ENCODE measurements at places on chromosomes 13 and 19.

DNA sequence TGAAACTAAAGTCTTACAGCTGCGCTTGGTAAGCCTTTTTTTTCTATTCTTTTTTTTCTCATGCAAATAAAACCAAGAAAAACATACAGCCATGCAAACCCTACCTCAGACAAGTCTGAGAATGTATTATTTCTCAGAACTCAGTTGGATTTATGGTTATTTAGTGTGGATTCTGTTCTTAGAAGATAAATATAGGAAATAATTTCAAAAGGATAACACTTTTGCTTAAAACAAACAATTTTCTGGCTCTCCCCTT lies 40.7 kb upstream of the TNFSF11 start:
- DNase-seq: no peak

- DNase-seq: no peak
These were observed 3.2 kb downstream of the MAP2K2 start for GRCh38 chr19:4120559-4121272.

- DNase-seq: no peak
These were observed 5.7 kb upstream of the RFX2 start for GRCh38 chr19:6115992-6116391.

GRCh38 chr19:56150358-56150757 lies 9.3 kb downstream of the ZNF444 start:
- DNase-seq: no peak

DNA sequence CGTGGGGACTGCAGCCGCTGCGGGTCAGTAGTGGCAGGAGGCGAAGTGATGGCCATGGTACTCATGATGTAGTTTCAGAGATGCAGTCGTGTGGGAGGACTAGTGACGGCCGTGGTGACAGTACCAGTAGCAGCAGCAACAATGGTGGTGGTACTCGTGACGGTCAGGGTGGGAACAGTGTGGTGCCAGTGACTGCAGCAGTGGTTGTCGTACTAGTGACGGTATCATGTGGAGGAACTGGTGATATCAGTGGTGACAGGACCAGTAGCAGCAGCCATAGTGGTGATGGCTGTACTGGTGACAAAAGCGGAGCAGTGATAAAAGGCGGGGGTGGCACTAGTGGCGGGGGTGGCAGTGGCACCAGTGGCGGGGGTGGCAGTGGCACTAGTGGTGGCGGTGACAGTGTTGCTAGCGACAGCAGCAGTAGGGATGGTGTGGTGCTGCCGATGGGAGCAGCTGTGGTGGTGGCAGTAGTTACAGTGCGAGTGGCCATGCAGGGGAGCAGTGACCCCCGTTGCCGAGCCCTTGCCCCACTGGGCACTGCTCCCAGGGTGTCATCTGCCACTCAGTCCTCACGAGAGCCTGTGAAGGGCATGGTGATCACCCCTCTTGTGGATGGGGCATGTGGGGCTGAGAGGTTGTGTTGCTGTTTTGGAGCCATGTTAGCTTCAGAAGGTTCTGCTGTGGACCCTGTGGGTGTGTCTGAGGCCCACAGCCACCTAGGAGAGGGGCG lies 22.7 kb downstream of the ADPRHL1 start:
- no peak for DNase-seq

DNA sequence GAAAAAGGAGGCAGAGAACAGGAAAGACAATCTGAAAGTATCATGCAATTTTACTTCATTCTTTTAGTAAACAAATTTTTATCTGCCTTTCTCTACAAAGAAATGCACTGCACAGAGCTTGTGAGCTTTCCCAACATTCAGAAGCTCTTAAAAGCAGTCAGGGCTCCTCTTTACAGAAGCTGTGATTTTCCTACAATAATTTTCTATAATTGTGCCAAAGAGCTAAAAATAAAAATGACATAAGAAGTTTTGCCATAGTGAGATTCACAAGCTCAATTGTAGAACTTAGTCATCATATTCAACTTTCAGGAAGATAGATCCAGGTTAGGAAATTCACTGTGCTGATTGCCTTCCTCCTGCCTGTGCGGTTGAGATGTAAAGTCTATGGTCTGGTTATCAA lies 341.4 kb downstream of the PCDH9 start:
- no peak for DNase-seq

Measured in stimulated activated CD4-positive, alpha-beta T cell treated with anti-CD3 and anti-CD28 coated beads, TNF-alpha, amount 100 ng/mL, for 48 hours (primary cell).